HFFc6 (cell line): ENCODE measurements at places on chromosomes 12 and 14.

DNA sequence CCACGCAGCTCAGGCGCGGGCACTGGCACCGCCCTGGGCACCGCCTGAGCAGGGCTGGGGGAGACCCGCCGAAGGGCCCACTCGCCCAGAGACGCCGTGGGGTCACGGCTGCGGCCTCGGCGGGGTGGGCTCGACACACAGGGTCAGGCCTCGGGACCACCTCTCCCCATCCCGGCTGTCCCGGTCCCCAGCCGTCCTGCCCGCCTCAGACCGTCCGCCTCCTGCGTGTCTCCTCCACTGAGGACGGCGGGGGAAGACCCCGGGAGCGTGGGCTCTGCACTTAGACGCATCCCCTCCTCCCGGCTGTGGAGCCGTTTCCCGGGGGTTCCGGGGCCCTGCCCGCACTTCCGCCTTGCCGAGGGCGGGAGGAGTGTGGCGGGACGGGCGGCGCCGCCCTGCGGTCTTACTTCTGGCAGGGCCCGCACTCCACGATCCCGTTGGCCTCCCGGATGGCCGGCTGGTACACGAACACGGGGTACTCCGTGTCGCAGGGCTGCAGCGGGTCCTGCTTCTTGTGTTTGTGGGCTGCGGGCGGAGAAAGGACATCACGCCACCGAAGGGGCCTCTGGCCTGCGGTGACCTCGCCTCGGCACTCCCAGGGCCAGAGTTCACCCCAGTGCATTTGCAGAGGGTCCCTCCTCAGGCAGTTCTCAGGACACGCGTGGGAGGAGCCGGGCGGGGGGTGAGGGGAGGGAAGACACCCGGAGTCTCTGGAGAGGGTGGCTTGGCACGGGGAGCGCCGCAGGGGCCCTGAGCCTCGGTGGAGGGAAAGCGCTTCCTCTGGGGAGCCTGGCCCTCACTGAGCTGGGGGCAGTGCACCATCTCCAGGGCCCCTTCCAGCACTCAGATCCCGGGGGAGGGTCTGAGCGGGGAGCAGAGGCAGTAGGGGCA is 23.1 kb upstream of the LRTM2 start:
- H3K4me1 ChIP-seq = peaks cover 11% of the 10 kb centered on the region
- H3K27me3 ChIP-seq = peaks cover 7% of the 10 kb centered on the region
- no peaks in the 10 kb centered on the region for H3K36me3 ChIP-seq
- no peak overlapping the region for H3K27ac ChIP-seq
- no peak for DNase-seq
- peak overlapping the region; percentile 13; the same call in 1 of the 2 replicates for H3K4me3 ChIP-seq

- no peaks in the 10 kb centered on the region for H3K4me1 ChIP-seq
- H3K4me3 ChIP-seq = no peak overlapping the region
- peaks cover 28% of the 10 kb centered on the region for H3K27me3 ChIP-seq
- H3K27ac ChIP-seq = no peak overlapping the region
Measured at GRCh38 chr12:109291521-109292341, 17.4 kb downstream of the FOXN4 start.

- H3K27ac ChIP-seq = no peak overlapping the region
- peaks cover 6% of the 10 kb centered on the region for H3K27me3 ChIP-seq
- H3K36me3 ChIP-seq = peaks cover 8% of the 10 kb centered on the region; the same call in 1 of the 2 replicates
- peaks cover 26% of the 10 kb centered on the region for H3K4me1 ChIP-seq
- H3K4me3 ChIP-seq = no peak overlapping the region
Measured at GRCh38 chr14:96576359-96576758, 74.2 kb downstream of the PAPOLA start.

- H3K27ac ChIP-seq = no peak overlapping the region
- peaks cover 3% of the 10 kb centered on the region; the same call in 1 of the 2 replicates for H3K27me3 ChIP-seq
- no peaks in the 10 kb centered on the region for H3K4me1 ChIP-seq
- H3K36me3 ChIP-seq = peaks cover 22% of the 10 kb centered on the region; the same call in 1 of the 2 replicates
Measured at GRCh38 chr12:128353301-128353700, 86.3 kb downstream of the TMEM132C start.

DNA sequence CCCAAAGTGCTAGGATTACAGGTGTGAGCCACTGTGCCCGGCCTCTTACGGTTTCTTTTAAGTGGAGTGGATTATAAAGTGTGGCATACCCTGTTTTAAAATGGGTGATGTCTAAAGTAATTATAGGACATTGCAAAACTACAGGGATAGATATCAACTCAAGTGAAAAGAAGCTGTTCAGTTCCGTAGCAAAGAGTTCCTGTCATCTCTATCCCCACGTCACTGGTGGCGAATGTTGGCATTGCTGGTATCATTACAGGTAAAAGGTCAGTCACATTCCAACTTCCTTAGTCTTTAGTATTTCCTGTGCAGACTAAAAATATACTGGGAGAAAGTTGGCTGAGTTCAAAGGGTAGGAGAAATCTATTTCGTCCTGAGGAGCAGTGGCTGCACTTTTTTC is 95.6 kb upstream of the SLC38A2 start:
- DNase-seq = no peak
- H3K4me3 ChIP-seq = no peak overlapping the region
- H3K4me1 ChIP-seq = peaks cover 50% of the 10 kb centered on the region
- no peaks in the 10 kb centered on the region; the same call in 1 of the 2 replicates for H3K27me3 ChIP-seq
- H3K36me3 ChIP-seq = peaks cover 27% of the 10 kb centered on the region
- no peak overlapping the region for H3K27ac ChIP-seq

- H3K36me3 ChIP-seq = peaks cover 3% of the 10 kb centered on the region; the same call in 1 of the 2 replicates
- H3K27ac ChIP-seq = peak overlapping the region; percentile 86
- H3K4me3 ChIP-seq = peak overlapping the region; percentile 76
- no peaks in the 10 kb centered on the region; the same call in 1 of the 2 replicates for H3K27me3 ChIP-seq
- DNase-seq = peak; percentile 74
- peaks cover 54% of the 10 kb centered on the region for H3K4me1 ChIP-seq
Measured at GRCh38 chr12:112121780-112122565, 3.4 kb upstream of the TRAFD1 start.

DNA sequence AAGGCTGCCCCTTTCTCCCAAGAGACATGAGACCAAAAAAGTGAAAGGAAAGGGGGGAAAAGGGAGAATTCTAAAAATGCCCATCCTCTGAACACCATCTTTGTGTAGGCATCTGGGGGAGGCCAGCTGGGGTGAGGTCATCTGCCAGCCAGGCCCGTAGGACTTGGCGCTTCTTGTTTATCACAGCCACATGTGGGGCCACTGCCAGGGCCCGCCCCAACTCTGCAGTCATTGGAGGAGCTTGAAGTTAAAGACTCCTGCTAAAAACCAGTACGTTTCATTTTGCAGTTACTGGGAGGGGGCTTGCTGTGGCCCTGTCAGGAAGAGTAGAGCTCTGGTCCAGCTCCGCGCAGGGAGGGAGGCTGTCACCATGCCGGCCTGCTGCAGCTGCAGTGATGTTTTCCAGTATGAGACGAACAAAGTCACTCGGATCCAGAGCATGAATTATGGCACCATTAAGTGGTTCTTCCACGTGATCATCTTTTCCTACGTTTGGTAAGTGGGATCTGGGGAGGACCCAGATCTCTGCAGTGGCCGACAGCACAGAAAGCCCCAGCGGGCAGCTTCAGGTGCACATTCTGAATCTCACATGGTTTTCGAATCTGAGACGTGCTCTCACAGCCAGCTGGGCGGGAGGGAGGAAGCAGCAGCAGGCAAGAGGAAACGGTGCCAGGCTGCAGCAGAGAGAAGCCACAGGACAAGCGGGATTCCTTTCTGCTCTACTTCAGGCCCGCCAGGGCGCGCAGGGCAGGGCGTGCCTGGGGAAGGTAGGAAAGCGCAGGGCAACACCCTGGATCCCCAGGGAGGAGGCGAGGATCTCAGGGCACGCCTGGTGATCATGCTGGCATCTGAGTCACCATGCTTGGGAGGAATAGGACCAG is at the start of gene P2RX7:
Gene P2RX7 (plus strand): TSS at position 276 of the 881 bp plus-strand sequence. CDS start 95 bp downstream, at position 371.
- H3K27me3 ChIP-seq = peaks cover 14% of the 10 kb centered on the region
- H3K27ac ChIP-seq = peak within 1 kb of the TSS; percentile 56
- peak within 1 kb of the TSS; percentile 93 for H3K4me3 ChIP-seq

DNA sequence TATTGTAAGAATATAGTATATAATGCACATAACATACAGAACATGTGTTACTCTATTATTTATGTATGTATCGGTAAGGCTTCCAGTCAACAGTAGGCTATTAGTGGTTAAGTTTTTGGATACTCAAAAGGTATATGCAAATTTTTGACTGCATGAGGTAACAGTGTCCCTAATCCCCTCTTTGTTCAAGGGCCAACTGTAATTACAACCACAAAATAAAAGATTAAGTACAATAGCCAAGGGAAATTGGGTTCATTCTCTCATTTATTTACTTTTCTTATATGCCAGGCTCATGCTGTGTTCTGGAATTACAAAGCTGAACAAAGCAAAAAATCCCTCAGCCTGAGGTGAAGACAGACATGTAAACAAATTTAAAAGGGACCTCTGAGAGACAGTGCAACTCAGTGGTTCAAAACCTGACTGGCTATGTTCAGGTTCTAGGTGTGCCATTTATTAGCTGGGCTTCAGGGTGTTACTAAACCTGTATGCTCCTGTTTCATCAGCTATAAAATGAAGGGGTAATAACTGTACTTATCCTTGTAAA is 43.4 kb upstream of the TSPAN8 start:
- H3K27me3 ChIP-seq = 0 out of 2 replicates have a peak, but pooled peaks cover 2% of the 10 kb centered on the region
- H3K4me3 ChIP-seq = no peak overlapping the region
- no peaks in the 10 kb centered on the region for H3K36me3 ChIP-seq
- no peak for DNase-seq

- no peak overlapping the region for H3K27ac ChIP-seq
- peaks cover 46% of the 10 kb centered on the region for H3K4me1 ChIP-seq
- peaks cover 19% of the 10 kb centered on the region for H3K27me3 ChIP-seq
- H3K4me3 ChIP-seq = no peak overlapping the region
- DNase-seq = no peak
- H3K36me3 ChIP-seq = no peaks in the 10 kb centered on the region
Measured at GRCh38 chr12:12011880-12012260, 58.9 kb upstream of the BCL2L14 start.

DNA sequence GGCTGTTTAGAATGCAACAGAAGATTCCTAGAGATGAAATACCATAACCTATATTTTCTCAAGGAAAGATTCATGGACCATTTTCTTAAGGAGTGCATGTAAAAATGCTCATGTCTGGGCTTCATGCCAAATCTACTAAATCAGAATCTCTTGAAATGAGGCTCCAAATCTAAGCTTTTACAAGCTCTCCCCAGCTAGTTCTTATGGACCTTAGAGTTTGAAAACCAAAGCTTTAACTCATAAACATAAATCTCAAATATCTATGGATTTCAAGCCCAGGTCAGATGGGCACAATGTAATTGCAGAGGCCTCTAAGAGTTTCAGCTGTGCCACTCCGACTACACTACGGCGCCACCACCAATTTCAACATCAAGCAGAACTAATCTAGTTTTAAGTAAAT is 117.3 kb upstream of the CAND1 start:
- H3K27ac ChIP-seq = no peak overlapping the region
- H3K27me3 ChIP-seq = peaks cover 1% of the 10 kb centered on the region; the same call in 1 of the 2 replicates
- DNase-seq = no peak
- no peaks in the 10 kb centered on the region for H3K36me3 ChIP-seq
- H3K4me3 ChIP-seq = no peak overlapping the region

DNA sequence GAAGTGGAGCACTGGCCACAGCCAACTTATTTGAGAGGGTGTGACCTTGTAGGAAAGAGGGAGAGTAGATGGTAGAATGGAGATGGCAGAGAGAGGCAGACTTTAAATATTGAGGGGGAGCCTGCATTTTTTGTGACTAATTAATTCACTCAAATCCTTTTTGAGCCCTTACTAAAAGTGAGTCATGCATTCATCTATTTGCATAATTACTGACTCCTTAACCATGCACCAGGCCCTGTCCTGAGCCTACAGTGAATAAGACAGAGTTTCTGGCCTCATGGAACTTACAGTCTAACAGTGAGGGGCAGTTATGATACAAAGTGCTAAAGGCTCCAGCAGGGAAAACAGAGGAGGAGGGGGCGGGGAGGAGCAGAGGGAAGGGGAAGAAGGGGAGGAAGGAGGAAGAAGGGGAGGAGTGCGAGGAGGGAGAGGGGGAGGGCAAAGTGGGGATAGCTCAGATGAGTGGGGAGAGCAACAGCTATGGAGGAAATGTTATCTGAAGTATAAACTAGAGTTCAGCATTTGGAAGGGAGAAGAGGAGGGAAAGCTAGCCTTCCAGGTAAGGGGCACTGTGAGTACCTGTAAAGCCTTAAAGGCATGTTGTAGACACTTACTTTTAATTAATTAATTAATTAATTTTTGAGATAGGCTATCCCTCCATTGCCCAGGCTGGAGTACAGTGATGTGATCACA is 7.5 kb upstream of the CTDSP2 start:
- peak; percentile 23 for DNase-seq
- H3K27me3 ChIP-seq = peaks cover 16% of the 10 kb centered on the region
- no peak overlapping the region for H3K27ac ChIP-seq

- no peaks in the 10 kb centered on the region for H3K4me1 ChIP-seq
- no peak overlapping the region for H3K27ac ChIP-seq
- DNase-seq = no peak
- no peak overlapping the region for H3K4me3 ChIP-seq
- peaks cover 5% of the 10 kb centered on the region for H3K27me3 ChIP-seq
Measured at GRCh38 chr12:29710104-29710503, 73.6 kb downstream of the TMTC1 start.

DNA sequence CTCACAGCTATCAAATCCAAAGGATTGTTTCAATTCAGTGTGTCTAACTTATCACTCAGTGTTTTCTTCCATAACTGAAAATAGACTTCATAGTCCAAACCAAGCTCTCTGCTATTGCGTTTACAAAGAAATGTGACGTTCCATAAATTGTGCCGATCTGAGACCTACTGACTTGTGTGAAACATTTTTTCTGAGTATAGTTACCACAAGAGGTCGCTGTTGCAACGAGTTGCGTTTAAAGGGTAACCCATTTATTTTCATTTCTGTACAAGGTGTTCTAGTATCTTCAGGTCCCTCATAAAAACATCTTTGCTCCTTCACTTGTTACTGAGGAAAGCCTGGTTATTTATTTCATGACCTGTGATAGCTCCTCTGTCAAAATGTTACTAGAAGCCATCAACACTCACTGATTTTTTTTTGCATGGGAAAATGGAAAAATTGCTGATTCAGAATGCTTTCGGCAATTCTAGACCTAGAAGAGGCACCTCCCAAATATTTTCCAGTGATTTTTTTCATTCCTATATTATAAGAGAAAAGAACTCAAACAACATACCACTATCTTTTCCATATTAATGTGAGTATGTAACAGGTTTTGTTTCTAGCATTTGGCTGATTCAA is 60.9 kb upstream of the OR4E1 start:
- DNase-seq = no peak
- peaks cover 5% of the 10 kb centered on the region; the same call in 1 of the 2 replicates for H3K36me3 ChIP-seq
- no peaks in the 10 kb centered on the region for H3K4me1 ChIP-seq

GRCh38 chr12:76410781-76411180 is 62.6 kb upstream of the BBS10 start:
- no peak for DNase-seq
- no peaks in the 10 kb centered on the region for H3K4me1 ChIP-seq
- H3K4me3 ChIP-seq = no peak overlapping the region
- no peak overlapping the region for H3K27ac ChIP-seq

- H3K4me1 ChIP-seq = peaks cover 31% of the 10 kb centered on the region
- no peak overlapping the region for H3K4me3 ChIP-seq
- DNase-seq = peak; percentile 15
- H3K36me3 ChIP-seq = no peaks in the 10 kb centered on the region
Measured at GRCh38 chr12:130846369-130846768, 7.3 kb upstream of the STX2 start.

- peak overlapping the region; percentile 99 for H3K4me3 ChIP-seq
- peaks cover 7% of the 10 kb centered on the region for H3K36me3 ChIP-seq
- H3K27me3 ChIP-seq = peaks cover 7% of the 10 kb centered on the region; the same call in 1 of the 2 replicates
- peak overlapping the region; percentile 99 for H3K27ac ChIP-seq
Measured at GRCh38 chr12:96194971-96195844, 1.0 kb downstream of the ELK3 start.

- no peaks in the 10 kb centered on the region; the same call in 1 of the 2 replicates for H3K27me3 ChIP-seq
- peaks cover 7% of the 10 kb centered on the region for H3K36me3 ChIP-seq
- DNase-seq = no peak
- peaks cover 84% of the 10 kb centered on the region for H3K4me1 ChIP-seq
Measured at GRCh38 chr12:124506145-124506831, 61.1 kb downstream of the NCOR2 start.

GRCh38 chr12:93226361-93226760 is 151.4 kb upstream of the NUDT4 start:
- DNase-seq = peak; percentile 8
- H3K36me3 ChIP-seq = peaks cover 15% of the 10 kb centered on the region; the same call in 1 of the 2 replicates
- no peak overlapping the region for H3K27ac ChIP-seq
- H3K27me3 ChIP-seq = no peaks in the 10 kb centered on the region
- H3K4me1 ChIP-seq = peaks cover 47% of the 10 kb centered on the region
